Fibroblast of gingiva (primary cell): ENCODE measurements at places on chromosomes 16 and 17.
A peak's percentile ranks its signal among the peaks of the same experiment; 100 is the strongest.

DNA sequence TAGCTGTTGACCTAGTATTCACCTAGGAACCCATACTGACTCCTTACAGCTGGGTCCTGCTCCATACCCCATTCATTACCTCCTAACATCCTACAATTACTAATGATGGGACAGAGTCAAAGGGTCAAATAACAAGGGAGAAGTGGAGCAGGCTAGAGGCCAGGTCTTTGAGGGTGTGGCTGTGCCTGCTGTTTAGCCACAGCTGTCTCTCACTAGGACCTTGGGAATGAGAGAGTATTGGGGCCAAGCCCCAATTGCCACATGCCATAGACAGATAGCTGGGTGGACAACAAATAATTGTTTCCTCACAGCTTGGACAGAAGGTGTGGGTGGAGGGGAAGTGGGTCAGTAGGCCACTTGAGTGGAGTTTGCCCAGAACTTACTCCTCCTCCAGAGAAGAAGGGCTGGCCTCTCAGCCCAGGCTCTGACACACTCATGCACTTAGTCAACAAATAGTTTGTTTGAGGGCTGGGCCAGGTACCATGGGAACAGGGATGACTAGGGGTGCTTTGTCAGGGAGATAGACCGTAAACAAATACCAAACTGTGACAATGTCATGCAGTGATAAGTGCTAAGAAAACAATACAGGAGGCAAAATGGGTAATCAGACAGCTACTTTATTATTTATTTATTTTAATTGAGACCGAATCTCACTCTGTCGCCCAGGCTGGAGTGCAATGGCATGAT, 10.2 kb upstream of the CENPT start:
- DNase-seq, result peak; percentile 94

- DNase-seq, result no peak
Measured at GRCh38 chr17:31650756-31651520, 208.1 kb downstream of the COPRS start.

GRCh38 chr17:59620518-59621259, 994 bp downstream of the CLTC start:
- DNase-seq, result no peak

GRCh38 chr17:37158290-37158689, 209.5 kb downstream of the AATF start:
- DNase-seq, result no peak

GRCh38 chr17:63780507-63780906, 6.5 kb downstream of the DDX42 start:
- DNase-seq, result no peak
